Peyer's patch (tissue), 4 donors: ENCODE measurements at places on chromosomes 3 and 15. TPM values are rescaled to one million over a fixed set of nuclear protein-coding genes. Genes with fewer than 3 reads are reported as not detected.
A peak's percentile ranks its signal among the peaks of the same experiment; 100 is the strongest.

TRH gene
- not detected for total RNA-seq

SLC6A11 gene
- total RNA-seq = not detected

INO80 gene
- total RNA-seq = 111 TPM

IL17RC gene
- 123 TPM for total RNA-seq

DNA sequence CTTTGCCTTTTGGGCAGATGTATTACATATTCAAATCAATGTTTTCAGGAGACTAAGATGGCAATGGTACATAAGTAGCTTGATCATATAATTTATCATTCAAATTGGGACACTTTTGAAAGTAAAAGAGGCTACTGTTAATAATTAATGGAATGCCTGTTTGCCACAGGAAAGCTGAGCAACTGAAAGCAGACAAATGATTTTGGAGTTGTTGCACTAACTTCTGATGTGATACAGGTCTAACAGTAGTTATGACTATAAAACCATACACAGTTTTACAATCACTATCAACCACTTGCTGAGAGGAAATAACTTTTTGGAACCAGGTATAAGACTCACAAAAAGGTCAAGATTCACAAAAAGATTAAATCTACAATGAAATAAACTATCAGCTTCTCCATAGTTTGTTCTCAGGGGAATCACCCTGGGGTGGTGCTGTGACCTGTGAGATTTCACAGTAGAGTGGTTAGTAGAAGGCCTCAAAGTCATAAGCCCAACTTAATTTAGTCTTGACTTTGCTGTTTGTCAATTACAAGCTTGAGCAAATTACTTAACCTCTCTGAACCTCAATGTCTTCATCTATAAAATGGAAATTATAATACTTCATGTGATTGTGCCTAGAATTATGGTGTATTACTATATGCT, 42.7 kb downstream of the HHLA2 start:
- no peak for DNase-seq

GRCh38 chr3:183188895-183189462, 26.4 kb upstream of the LAMP3 start:
- DNase-seq = peak; percentile 74

DNA sequence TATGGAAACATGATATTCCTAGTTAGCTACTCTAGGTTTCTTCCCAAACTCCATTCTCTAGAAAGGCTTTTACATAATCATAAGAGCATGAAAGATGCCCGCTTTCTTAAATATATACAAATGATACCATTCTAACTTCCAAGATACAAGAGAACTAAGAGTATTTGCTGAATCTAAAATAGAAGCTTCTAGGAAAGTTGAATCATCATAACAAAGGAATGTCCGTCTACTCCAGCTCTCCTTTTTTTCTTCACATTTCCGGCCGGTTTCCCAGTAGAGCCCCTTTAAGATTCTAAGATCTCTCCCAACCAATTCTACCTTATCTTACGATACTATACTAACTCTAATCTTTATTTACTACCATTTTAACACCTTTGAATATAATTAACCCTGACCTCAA, 60.1 kb downstream of the RAD18 start:
- DNase-seq = no peak

DNA sequence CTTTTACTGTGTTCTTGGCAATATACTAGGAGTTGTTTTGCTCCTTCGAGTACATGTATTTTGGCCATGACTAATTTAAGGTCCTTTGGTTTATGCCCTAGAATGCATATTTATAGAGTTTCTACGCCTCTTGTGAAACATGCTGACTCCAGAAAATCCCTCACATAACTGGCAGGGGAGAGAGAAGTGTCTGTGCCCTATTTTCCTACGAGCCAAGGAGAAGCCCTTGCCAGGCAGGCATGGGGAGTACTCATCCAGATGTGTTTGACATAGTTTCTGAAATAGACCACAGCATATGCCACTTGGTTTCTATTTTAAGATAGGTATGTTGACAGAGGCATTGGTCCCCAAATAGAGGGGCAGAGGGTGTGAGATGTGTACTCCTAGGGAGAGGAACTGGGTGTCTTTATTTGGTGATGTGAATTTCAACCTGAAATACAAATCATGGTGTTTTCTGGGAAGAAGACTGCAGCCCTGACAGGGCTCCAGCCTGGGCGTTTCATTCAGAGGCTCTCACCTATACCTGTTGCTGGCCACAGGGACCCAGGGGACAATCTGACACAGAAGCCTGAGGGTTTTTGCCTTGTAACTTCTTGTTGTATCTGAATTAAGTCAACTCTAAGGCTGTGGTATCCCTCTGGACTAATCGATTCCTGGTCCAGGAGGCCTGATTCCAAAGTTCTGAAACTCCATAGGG, 267.8 kb upstream of the C2CD4B start:
- no peak for DNase-seq

DNA sequence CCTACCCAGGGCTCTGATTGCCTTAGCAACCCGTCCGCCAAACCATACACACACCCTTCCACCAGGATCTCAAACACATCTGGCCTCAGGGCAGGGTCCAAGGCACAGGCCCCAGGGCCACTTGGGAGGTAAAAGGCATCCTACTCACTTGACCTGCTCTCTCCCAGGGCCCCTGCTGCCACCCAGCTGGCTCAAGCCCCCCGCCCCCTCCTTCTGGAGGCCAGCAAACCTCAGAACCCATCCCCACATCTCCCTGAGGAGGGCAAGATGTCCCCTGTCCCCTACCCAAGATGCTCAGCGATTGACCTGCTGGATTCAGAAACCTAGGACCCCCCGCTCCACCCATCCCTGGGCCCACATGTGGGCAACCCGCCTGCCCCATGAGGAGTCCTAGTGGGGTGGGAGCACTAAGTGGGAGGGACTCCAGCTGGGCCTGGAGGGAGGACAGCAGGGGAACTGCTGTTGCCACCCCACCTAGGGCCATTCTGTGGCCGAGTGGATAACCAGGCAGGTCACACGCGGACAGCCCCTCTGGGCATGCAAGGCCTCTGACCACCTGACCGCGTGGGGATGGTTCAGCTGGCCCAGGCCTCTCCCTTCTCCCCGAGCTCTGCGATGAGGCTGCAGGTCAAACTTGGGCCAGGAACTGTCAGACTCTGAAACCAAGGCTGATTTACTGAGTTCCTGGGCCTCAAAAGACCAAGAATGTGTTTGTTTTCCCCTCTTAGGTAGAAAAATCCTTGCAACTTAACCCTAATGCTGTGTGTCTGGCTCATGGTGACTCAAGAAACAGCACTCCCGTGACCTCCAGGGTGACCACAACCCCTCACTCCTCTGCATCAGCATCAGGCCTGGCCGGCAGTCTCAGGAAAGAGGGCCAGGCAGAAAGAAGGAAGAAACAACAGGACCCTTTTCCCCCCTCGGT, 4.2 kb downstream of the MFGE8 start:
- DNase-seq = no peak

- DNase-seq = no peak
These were observed 50.4 kb upstream of the MED12L start for GRCh38 chr3:151035072-151035471.

GRCh38 chr3:12752102-12752501, 7.0 kb downstream of the TMEM40 start:
- DNase-seq = no peak

DNA sequence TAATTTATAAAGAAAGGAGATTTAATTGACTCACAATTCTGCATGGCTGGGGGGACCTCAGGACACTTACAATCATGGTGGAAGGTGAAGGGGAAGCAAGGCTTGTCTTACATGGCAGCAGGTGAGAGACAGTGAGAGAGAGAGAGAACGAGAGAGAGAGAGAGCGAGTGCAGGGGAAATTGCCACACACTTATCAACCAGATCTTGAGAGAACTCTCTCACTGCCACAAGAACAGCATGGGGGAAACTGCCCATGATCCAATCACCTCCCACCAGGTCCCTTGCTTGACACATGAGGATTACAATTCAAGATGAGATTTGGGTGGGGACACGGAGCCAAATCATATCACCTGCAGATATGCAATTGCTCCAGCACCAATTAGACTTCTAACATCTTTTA, 7.1 kb upstream of the RPL39L start:
- no peak for DNase-seq

DNA sequence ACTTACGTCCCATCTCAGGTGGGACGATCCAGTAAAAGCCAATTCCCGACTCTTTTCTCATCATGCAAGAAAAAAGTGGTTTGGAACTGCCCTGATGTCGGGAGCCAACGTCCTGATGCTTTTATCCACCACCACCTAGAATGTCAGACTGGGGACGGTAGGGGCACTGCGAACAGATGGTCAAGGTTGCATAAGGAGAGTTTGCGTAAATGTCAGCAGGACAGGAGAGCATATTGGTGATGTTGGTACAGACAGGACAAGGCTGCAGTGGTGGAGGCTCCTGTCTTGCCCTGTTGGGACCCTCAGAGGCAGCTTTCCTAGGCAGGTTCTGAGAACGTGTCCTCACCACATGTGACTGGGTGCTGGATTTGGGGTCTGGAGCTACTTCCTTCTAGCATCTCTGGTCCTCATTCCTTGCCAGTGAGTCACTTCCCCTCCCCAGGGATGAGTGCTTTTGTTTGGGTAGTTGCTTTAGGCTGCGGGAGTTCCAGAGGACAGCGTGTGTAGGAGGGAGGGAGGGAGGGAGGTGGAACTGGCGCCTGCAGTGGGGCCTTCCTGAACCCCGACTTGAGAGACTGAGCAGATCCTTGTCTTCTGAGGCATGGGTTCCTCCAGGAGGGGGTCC, 21.0 kb downstream of the THSD4 start:
- DNase-seq = no peak

GRCh38 chr3:36403661-36404060, 23.4 kb downstream of the STAC start:
- no peak for DNase-seq

- DNase-seq = no peak
These were observed 651.0 kb upstream of the ARPP21 start for GRCh38 chr3:34988296-34988695.

- DNase-seq = no peak
These were observed 338.6 kb upstream of the TPRG1 start for GRCh38 chr3:188832961-188833721.

DNA sequence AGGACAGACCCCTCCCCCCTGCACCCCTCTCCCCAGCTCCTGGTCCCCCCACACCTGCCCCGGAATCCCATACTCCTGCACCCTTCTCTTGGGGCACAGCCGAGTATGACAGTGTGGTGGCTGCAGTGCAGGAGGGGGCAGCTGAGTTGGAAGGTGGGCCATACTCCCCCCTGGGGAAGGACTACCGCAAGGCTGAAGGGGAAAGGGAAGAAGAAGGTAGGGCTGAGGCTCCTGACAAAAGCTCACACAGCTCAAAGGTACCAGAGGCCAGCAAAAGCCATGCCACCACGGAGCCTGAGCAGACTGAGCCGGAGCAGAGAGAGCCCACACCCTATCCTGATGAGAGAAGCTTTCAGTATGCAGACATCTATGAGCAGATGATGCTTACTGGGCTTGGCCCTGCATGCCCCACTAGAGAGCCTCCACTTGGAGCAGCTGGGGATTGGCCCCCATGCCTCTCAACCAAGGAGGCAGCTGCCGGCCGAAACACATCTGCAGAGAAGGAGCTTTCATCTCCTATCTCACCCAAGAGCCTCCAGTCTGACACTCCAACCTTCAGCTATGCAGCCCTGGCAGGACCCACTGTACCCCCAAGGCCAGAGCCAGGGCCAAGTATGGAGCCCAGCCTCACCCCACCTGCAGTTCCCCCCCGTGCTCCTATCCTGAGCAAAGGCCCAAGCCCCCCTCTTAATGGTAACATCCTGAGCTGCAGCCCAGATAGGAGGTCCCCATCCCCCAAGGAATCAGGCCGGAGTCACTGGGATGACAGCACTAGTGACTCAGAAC, 9.8 kb downstream of the MAP1A start:
- no peak for DNase-seq

- DNase-seq = no peak
These were observed 68.0 kb downstream of the BBX start for GRCh38 chr3:107590786-107591185.

DNA sequence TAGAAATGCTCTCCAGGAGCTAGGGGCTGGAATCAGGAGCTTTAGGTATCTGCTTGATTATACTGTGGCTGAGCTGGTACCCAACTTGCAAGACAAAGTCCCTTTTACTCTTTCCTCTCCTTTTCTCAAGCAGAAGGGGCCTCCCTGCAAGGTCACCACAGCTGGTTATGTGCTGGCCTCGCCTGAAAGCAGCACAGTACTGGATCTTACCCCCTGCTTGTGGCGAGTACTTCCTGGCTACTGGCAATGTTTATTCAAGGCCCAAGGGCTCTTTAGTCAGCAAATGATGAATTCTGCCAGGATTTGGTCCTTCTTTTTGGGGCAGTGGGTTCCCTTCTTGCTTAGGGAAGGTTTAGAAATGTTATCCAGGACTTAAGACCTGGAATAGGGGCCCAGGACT, 234.6 kb downstream of the RAP2B start:
- DNase-seq = no peak

GRCh38 chr3:103992469-103992868, 1374.2 kb upstream of the ALCAM start:
- DNase-seq = no peak

DNA sequence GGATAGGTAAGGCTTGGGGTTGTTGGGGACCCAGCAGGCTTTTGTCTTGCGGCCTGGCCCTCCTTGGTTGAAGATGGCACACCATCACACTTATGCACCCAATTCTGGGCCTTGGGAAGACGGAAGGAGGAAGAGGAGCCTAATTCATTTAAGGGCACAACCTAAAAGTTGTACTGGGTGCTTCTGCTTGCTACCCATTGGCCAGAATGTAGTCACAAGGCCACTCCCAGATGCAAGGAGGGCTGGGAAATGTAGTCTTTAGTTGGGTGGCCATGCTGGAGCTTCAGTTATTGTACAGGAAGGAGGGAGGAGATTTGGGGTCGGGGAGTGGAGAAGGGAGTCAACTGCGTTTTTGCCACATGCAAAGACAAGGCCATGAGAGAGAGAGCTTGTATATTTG, 109.2 kb downstream of the TMEM266 start:
- no peak for DNase-seq

DNA sequence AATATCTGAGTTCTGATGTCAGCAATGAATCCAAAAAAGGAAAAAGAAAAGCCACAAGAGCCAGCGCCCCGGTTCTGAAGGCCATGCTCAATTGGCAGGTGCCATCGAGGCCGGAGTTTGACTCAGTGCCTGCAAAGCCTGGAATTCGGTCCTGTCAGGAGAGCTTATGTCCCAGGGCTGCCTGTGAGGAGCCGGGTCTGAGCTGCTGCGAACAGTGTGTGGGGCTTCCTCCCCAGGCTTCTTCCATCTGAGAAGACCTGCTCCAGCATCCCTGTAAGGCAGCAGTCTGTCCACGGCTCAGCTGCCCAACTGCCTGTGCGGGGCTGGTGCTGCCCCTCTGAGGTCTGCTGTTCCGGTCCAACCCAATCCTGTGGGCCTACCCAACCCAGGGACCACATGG, 46.1 kb downstream of the ROPN1B start:
- DNase-seq = no peak

DNA sequence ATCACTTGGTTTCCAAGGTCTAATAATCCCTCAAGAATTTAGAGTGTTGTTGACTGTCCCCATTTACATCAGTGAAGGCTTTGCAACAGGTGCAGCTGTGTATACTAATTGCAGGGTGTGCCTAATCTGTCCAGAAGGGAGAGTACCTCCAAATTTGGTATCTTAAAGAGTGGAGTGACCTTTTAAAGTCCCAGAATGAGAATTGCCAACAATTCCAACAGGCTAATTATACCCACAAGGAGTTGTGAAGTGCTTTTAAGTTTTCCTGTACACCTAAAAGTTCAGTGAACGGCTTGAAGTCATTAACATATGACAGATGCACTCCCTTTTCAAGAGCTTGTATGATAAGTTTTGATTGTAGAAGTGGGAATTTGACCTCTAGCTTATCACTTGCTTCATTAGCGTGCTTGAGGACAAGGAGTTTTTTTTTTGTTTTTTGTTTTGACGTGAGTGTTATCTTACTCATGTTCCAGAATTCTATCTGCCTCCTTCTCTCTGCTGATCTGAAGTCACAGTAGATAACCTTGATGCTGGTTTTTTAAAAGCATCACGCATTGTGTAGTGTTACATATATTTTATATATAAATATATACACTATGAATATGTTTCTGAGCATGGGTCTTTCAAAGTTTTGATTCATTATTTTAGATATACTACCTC, 26.3 kb downstream of the CDIN1 start:
- DNase-seq = no peak
